ENCODE measurements at places on chromosomes 13 and 19.

GRCh38 chr13:112453874-112454647 lies 77.9 kb downstream of the SPACA7 start:
- DNase-seq: no peak

GRCh38 chr13:40096357-40096901 lies 441.0 kb downstream of the COG6 start:
- DNase-seq: no peak

GRCh38 chr13:99218969-99219368 lies 18.3 kb downstream of the UBAC2 start:
- DNase-seq: no peak

GRCh38 chr13:110227864-110228643 lies 78.9 kb downstream of the COL4A1 start:
- no peak for DNase-seq

GRCh38 chr13:65638572-65639168 lies 1591.5 kb downstream of the PCDH9 start:
- no peak for DNase-seq

- DNase-seq: no peak
Observed at GRCh38 chr13:112330066-112330465, 46.1 kb upstream of the SPACA7 start.

GRCh38 chr19:38068826-38069225 lies 155.2 kb downstream of the DPF1 start:
- DNase-seq: no peak

- DNase-seq: no peak
Observed at GRCh38 chr19:13935765-13936510, 2.3 kb downstream of the PODNL1 start.

- DNase-seq: no peak
Observed at GRCh38 chr19:42270346-42271044, 1.4 kb downstream of the CIC start.

GRCh38 chr19:46748325-46749109 lies 2.3 kb upstream of the STRN4 start:
- no peak for DNase-seq

DNA sequence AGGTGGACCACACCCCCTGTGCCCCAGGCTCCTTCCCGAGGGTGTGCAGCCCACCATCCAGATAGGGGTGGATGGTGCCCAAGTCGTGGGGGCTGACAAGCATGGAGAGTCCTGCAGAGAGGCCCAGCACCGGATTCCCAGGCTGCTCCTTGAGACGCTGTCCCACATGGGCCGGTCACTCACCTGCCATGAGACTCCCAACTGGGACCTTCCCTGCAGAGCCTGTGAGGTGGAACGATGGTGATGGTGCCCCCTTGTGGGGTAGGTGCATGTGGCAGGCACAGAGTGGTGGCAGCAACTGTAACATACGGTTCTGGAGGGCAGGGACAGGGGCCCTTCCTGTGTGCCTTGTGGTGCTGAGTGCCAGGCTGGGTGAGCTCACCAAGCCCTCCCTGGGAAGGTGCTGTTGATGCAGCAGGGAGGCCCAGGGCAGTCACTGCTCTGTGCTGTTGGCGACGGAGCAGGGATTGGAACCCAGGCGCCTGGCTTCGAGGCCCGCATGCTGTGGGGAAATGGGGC lies 33.1 kb downstream of the PPP1R37 start:
- no peak for DNase-seq

DNA sequence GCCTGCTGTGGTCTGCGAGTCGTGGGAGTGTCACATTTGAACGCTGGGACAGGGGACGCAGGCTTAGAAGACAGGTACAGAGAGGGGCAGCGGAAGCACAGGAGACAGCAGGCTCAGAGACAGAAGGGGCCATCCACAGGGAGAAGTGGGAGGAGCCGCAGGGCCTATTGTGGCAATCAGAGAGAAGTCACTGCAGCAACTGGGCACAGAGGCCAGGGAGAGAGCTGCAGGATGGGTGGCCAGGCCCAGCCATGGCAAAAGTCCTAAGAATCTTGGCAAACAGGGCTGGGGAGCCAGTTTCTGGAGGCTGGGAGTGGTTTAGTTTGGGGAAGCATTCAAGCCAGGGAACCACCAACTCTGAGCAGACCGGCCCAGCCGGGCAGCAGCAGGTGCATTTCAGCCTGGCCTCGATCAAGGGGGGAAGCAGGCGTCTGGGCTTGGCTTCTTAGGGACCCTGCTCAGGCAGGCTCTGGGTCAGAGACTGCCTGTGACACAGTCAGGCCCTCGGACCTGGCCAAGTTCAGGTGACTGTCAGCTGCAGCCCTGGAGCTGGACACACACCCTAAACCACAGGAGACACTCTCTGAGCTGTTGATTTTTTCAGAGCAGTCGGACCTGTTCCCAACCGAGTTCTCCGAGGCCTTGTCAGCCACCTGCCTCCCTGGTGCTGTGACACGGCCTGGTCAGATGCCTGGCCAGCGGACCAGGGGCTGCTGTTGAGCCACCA lies 11.8 kb downstream of the SH3GL1 start:
- DNase-seq: no peak

DNA sequence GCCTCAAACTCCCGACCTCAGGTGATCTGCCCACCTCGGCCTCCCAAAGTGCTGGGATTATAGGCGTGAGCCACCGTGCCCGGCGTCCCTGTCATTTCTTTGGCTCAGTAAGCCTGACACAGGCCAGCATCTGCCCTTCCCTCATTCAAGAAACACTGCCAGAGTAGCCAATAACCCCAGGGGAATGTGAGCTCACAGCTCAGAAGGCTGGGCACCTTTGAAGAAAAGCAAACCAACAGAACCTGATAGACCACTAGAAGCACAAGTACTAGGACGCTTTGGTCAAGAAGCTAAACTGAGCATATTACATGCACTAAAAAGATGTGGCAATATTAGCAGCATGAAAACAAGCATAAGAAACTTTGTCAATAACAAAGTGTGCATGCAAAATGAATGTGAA lies 14.2 kb downstream of the SIGLEC5 start:
- no peak for DNase-seq

DNA sequence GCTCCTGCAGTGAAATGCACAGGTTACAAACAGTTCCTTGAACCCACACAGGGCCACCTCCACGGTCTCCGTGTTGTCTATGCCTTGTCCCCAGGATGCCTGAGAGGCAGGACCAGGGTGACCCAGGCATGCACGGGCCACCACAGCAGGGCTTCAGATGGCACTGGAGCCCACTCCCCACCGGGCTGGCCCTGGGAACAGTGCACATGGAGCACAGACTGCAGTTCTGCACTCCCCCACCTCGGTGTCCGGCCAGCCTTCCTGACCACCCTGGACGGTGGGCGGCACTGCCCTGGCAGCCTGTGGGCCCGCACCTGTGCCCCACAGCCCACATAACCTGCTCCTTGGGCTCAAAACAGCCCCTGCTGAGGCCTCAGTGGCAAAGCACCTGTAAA lies 14.3 kb upstream of the SLC35E1 start:
- DNase-seq: no peak

GRCh38 chr19:56119582-56119978 lies 1.5 kb downstream of the ZNF787 start:
- no peak for DNase-seq

All from NCI-H187 treated with DMSO at 0.1 percent for 48 hours (cell line).